ENCODE measurements at places on chromosomes 11 and 22.

GRCh38 chr11:13681446-13681845, 13.0 kb downstream of the FAR1 start:
- DNase-seq: no peak

DNA sequence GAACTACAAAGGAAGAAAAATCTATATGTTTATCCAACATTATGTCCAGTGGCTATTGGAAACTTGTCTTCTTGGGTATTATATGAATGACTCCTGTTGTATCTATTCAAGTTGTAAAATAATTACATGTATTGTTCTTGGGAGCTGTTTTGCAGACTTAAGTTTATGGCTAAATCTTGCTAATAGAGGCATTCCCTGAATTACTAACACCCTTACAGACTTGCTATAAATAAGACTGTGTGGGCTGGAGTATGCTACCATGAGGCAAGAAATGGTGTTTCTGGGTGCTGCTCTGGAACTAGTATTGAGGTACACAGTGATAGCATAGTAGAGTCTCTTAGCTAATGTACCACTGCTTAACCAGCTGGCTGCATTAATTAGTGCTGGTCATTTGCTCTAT, 155.1 kb downstream of the HIPK3 start:
- no peak for DNase-seq

DNA sequence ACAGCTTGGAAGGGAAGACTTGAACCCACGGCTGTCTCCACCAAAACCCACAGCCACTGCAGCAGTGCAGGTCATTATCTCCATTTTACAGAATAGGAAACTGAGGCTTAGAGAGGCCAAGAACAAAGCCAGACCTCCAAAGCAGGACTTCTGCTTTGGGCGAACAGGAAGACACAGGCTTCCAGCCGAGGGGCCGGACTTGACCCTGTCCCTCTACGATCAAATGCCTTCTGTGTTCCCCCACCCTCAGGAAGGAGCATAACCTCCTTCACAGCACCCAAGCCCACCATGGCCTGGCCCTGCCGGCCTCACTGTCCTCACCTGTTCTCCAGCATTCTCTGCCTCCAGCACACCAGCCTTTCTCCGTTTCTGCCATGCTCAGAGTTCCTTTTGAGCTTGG, 15.8 kb downstream of the IGLL1 start:
- no peak for DNase-seq

GRCh38 chr11:110059706-110060463, 33.3 kb upstream of the ZC3H12C start:
- no peak for DNase-seq

- DNase-seq: no peak
These were observed 32.4 kb downstream of the C11orf96 start for GRCh38 chr11:43974830-43975229.
